ENCODE measurements at places on chromosomes 7 and 10. TPM values are rescaled to one million over a fixed set of nuclear protein-coding genes. Genes with fewer than 3 reads are reported as not detected.
A peak's percentile ranks its signal among the peaks of the same experiment; 100 is the strongest.

FAM237B gene
- polyA plus RNA-seq, result not detected

BAG3 gene
- 43.5 TPM for polyA plus RNA-seq

VGF gene
- 0.08 TPM for polyA plus RNA-seq

GATA3 gene
- polyA plus RNA-seq, result 5.3 TPM

CUZD1 gene
- polyA plus RNA-seq, result 0.66 TPM

ENKUR gene
- polyA plus RNA-seq, result not detected

SSBP1 gene
- polyA plus RNA-seq, result 149 TPM

MTERF1 gene
- 5.3 TPM for polyA plus RNA-seq

SERPINE1 gene
- polyA plus RNA-seq, result 741 TPM

DNA sequence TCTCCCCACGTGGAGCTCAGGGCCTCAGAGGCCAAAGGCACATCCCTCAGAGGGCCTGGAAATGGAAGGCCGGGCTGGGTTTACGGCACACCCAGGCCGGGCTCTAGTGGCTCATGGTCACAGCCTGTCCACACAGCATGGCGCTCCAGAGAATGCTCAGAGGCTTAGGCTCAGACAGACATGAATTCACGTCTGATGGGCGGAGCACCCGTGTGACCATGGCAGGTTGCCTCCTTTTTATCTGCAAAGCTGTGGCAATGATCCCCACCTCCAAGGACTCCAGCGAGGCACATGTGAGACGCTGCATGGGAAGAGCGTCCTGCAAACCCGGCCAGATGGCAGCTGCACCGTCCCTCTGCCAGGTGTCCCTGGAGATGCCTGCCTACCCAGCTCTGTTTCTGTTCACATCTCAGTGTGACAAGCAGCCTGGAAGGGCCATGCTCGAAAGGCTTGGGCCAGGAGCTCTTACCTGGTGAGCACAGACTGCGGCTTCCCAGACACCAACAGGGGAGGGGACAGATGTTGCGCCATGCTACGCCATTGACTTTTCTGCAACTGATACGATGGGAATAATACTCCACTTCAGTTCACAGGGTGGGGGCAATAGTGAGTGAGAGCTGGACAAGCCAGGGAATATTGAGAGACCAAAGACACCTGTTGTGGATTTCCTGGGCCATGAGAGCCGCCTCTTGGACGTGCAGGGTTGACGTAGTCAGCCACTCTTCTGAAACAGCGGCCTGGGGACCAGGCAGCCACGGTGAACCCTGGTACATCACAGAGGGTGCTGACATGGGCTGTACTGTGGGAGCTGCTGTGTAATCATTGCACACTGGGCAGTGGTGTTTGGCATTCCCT is 34.4 kb upstream of the FAM20C start:
- DNase-seq, result no peak

- DNase-seq, result no peak
Measured at GRCh38 chr7:2637505-2638223, 5.9 kb downstream of the TTYH3 start.

- no peak for DNase-seq
Measured at GRCh38 chr7:43460733-43461348, 122.1 kb upstream of the STK17A start.

DNA sequence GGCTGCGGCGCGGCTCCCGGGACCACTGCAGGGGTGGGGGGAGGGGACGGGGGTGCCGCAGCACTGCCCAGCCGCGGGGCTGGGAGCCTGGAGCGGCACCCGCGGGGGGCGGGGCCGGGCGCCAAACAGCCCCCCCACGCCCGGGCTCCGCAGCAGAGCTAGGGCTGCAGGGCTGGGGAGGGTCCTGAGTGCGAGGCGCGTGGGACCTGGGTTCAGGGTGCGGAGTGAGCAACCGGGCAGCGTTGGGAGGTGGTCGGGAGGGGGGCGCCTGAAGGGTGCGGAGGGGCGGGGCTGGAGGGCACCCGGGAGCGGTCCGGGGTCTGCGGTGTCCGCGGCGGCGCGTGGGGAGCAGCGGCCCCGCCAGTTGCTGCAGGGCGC is 528 bp downstream of the CAMK2G start:
- DNase-seq, result no peak

- peak; percentile 17 for DNase-seq
Measured at GRCh38 chr10:22481687-22482539, 136.6 kb downstream of the SPAG6 start.

GRCh38 chr7:144132262-144132661 is 9.3 kb downstream of the OR2A14 start:
- no peak for DNase-seq

DNA sequence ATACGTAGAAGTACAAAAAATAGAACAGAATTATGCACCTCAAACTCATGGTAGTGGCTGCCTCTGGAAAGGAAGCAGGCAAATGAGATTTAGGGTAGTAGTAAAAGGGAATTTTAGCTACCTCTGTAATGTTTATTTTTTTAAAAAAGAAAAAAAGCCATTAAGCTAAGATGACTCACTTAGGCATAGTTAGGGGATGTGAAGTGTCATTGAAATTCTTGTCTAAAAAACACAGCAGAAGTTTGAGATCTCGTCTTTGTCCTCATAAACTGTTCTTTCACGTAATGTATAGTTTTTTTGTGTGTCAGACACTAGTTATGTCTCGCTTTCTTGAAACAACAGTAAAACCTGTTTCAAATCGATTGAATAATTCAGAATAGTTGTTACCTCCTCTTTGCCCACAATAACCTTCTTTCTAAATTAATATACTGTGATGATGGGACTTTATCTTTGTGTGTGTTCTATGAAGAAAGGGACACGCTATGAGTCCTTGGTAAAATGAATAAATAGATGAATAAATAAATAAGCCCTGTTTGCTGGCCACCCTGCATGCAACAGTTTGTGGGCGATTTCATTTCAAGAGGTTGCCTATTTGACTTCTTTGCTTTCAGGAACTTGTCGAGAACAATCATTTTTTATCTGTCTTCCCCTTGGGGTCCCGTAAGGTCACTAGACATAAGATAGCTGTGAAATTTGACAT is 14.5 kb upstream of the FBXW4 start:
- DNase-seq, result no peak

GRCh38 chr10:42979181-42979580 is 97.7 kb upstream of the RET start:
- no peak for DNase-seq

GRCh38 chr7:131554880-131555516 is 1.4 kb downstream of the PODXL start:
- no peak for DNase-seq

GRCh38 chr10:67011981-67012380 is 86.1 kb downstream of the LRRTM3 start:
- DNase-seq, result no peak

- DNase-seq, result no peak
Measured at GRCh38 chr7:28596245-28596935, 184.1 kb downstream of the CREB5 start.

- DNase-seq, result peak; percentile 21
Measured at GRCh38 chr7:129163875-129164544, 19.5 kb downstream of the TSPAN33 start.

- DNase-seq, result no peak
Measured at GRCh38 chr7:131225619-131226513, 101.8 kb upstream of the MKLN1 start.

DNA sequence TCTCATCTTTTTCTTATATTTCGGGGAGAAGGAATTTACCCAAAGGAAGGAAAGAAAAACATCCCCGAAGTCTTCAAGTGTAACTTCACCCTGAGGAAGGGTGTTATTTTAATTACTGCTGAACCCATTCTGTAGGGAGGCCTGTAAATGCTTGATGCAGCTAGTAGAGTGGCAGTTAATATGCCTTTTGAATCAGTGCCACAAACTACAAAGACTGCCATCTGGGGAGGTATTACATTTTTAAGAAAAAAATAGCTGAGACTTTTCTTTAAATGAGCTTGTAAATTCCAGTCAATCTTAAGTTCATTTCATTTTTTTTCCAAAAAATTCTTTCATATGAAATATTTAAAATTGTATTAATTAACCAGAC is 233.1 kb upstream of the FERD3L start:
- no peak for DNase-seq

Data from mammary epithelial cell (primary cell).